ENCODE measurements at places on chromosomes 16 and 17. TPM values are rescaled to one million over a fixed set of nuclear protein-coding genes. Genes with fewer than 3 reads are reported as not detected.

GRCh38 chr17:7237761-7238419 is 1.4 kb downstream of the PHF23 start:
- peak; percentile 6 for ATAC-seq

- no peak for ATAC-seq
These were observed 13.3 kb downstream of the JPH3 start for GRCh38 chr16:87615621-87616041.

PLA2G10 gene
- total RNA-seq: not detected

MARF1 gene
- 67.7 TPM for total RNA-seq

ZNF689 gene
- total RNA-seq: 10.0 TPM

DNA sequence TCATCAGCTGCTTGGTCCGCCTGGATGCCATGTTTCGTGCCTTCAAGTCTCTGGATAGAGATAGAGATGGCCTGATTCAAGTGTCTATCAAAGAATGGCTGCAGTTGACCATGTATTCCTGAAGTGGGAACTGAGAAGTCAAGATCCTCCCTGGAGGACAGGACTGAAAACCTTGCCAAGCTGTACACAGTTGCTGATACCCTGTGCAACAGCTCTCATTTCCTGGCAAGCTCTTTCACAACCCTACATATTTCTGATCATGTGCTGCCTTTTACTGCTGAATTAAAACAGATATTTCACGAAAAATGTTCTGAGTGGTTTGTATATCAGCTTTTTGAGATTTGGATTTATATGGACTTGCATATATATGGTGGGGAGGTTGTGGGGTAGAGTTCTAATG is 898 bp downstream of the CAPNS2 start:
- ATAC-seq: no peak

All from gastroesophageal sphincter (tissue), 4 donors.